ENCODE measurements at places on chromosomes 1 and 21.

DNA sequence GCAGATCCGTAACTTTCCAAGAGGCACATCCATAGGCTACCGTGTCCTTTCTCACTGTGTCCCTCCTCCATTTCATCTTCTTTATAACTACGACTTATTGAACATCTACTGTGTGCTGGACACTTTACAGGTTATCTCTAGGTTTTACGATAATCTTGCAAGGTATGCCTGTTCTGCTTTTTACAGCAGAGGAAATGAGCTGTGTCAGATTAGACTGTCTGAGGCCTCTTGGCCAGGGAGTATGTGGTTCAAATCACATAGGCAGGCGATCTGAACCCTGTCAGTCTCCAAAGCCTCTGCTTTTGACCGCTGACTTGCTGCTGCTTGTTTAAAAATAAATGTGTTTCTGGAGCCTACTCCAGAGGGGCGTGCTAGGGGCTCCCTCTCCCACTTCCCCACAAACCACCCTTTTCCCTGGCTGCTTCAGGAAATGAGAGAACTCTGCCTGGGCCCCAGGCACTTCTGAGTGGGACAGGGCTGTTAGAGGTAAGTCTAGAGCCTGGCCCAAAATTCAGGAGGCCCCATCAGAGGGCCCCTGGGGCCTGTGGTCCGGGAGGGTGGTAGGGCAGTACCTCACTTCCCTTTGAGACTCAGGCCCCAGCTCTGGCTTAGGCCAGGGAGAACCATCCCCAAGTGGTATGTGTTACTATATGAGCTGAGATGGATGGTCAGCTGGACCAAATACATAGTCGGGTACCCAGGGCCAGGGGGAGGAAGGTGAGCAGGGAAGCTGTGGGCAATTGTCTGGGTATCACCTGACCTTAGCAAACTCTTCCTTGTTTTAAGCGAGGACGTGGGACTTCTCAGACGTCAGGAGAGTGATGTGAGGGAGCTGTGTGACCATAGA is 4.4 kb downstream of the PSEN2 start:
- no peak for DNase-seq

DNA sequence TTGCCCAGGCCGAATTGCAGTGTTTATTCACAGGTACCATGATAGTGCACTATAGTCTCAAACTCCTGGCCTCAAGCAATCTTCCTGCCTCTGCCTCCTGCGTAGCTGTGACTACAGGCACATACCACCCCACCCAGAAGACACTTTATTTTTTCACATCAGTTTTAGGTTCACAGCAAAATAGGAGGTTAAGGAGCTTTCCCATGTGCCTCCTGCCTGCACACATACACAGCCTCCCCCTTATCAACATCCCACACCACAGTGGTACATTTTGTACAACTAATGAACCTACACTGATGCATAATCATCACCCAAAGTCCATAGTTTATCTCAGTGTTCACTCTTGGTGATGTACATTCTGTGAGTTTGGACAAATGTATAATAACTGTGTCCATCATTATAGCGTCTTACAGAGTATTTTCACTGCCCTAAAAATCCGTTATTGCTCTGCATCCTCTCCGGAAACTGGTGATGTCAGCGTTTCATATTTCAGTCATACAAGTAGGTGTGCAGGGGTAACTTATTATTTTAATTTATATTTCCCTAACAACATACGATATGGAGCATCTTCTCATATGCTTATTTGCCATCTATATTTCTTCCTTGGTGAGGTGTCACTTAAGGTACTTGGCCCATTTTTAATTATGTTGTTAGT is 23.2 kb downstream of the OR13G1 start:
- no peak for DNase-seq

GRCh38 chr1:76428028-76428427 is 353.5 kb downstream of the ST6GALNAC3 start:
- DNase-seq, result no peak

- DNase-seq, result no peak
These were observed 88.0 kb upstream of the WLS start for GRCh38 chr1:68320349-68320748.

- no peak for DNase-seq
These were observed 148.2 kb upstream of the COL11A1 start for GRCh38 chr1:103256490-103256889.

DNA sequence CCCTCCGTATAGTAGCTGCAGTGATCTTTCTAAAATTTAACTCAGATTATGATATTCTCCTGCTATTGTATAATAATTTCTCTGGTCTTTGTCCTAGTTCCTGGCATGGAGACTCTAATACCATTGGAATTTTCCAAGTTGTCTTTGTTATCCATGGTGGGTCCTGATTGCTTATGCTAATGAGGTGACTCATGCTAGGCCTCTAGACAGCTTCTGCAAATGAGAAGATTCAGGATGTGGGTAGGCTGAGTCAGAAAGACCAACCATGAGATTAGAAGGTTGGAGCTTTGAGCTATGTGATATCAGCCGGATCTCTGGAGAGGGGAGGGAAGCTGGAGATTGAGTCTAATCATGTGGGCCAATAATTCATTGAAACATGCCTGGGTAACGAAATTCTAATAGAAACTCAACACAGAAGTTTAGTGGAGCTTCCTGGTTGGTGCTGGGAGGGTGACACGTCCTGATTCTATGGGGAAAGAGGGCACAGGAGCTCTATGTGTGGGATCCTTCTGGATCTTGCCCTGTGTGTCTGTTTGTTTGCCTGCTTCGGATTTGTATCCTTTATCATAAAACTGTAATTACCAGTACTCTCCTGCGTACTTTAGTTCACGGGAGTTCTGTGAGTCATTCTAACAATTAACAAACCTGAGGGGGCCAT is 73.2 kb upstream of the CNIH3 start:
- no peak for DNase-seq

DNA sequence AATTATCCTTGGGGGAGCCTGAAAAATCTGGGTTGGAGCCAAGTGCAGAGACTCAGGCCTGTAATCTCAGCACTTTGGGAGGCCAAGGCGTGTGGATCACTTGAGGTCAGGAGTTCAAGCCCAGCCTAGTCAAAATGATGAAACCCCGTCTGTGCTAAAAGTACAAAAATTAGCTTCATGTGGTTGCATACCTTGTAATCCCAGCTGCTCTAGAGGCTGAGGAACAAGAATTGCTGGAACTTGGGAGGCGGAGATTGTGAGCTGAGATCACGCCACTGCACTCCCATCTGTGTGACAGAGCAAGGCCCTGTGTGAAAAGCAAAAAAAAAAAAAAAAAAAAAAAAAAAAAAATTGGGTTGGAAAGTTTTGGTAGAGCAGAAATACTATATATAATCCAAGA is 1563.6 kb upstream of the PRMT6 start:
- no peak for DNase-seq

GRCh38 chr1:29703596-29704370 is 467.5 kb downstream of the PTPRU start:
- DNase-seq, result peak; percentile 64

GRCh38 chr21:37982496-37983318 is 66.5 kb upstream of the KCNJ6 start:
- no peak for DNase-seq

- DNase-seq, result peak; percentile 88
These were observed 4.7 kb upstream of the FAAP20 start for GRCh38 chr1:2199042-2199810.

- DNase-seq, result no peak
These were observed 23.5 kb downstream of the UBE2T start for GRCh38 chr1:202317941-202318925.

DNA sequence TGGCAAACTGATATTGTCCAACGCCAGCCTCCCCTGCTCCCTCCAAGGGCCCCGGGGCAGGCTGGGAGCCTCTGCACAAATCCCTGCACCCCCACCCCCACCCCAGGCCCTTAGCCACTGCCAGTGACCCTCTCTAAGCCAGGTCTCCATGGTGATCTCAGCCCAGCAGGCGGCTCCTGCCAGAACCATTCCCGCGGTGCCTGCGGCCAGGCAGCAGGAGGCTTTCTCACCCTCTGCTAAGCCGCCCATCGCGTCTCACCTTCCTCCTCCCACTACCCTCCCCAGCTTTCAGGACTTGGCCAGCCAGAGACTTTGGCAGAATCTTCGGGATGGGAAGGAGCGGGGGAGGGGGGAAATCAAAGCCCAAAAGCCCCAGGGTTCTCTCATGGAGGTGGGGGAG is 46.8 kb upstream of the WASF2 start:
- no peak for DNase-seq
